Activated CD8-positive, alpha-beta memory T cell treated with anti-CD3 and anti-CD28 coated beads for 24 hours (primary cell): ENCODE measurements at places on chromosomes 3 and 15.

GRCh38 chr3:189812806-189813465, 181.7 kb downstream of the TP63 start:
- DNase-seq, result no peak

GRCh38 chr15:41507820-41508290, 5.8 kb downstream of the LTK start:
- DNase-seq, result no peak

DNA sequence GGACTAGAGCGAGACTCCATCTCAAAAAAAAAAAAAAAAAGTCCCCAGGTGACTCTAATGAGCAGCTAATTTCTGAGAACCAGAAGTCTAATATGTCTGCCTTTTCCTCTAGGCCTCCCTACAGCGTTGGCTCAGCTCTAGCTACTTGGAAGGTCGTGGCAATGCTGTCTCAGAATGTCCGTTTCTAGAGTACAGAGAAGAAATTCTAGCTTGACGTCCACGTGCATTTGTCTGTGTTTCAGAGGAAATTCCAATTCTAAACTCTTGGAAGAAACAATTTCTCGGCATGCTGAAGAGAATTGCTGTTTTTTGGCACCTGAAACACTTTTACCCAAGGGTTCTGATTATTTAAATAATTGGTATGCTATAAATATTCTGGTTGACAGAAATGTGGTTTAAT, 78.8 kb downstream of the SOX2 start:
- no peak for DNase-seq

GRCh38 chr3:108500728-108501127, 9.7 kb downstream of the MYH15 start:
- no peak for DNase-seq

DNA sequence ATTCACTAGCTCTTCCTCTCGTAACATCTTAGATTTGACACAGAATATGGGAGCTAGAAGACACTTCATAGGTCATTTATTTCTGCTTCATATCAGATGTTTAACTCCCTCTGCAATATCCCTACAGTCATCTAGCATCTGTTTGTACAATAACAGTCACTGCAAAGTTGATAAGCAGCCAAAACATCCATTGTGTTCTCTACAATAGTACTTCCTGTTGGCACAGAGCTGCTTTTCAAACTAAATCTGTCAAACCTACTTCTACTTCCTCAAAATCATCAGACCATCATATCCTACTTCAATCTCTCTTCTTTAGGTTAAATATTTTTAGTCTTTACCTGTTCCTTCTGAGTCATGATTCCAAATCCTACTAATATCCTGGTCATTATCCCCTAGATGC, 233.2 kb downstream of the FGF12 start:
- no peak for DNase-seq

- DNase-seq, result no peak
Observed at GRCh38 chr3:135138776-135139175, 343.7 kb downstream of the EPHB1 start.

- DNase-seq, result no peak
Observed at GRCh38 chr15:91461377-91461776, 361.3 kb downstream of the SV2B start.

DNA sequence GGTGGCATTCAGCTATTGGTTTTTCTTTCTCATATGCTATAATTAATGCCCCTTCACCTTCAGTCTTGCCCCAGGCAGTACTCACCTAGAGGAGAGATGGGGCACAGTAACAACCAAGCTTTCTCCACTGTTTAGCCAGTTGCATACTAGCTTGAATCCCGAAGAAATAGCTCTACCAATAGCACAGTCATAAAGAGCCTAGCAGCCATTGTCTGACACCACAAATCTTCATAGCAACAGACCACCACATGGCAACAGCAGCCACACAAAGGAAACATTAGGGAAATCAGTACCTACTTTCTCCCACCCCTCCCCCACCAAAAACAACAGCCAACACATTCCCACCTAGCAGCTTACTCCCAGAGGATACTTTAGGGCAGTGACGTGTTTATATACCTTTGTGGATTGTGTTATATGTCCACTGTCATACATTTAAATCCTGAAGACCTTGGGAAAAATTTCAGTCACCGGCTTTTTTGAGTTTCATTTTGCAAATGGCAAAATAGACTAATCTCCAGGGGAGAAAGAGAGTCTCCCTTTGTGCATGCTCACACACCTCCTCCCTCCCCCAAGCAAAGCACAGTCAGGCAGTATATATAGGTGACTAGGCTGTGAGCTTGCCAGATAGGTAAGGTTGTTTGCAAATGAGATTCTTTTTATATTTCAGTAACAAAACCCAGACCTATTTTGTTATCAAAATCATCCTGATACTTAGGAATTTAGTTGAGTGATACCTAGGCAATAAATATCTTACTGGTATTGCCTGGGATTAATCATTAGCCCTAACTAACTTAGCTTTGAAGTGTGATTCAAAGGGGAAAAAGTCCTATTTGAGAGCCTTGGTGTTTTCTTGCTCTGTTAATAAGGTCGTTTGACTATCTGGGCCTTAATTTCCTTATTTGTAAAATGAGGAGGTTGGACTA, 140.6 kb downstream of the RBPMS2 start:
- no peak for DNase-seq

DNA sequence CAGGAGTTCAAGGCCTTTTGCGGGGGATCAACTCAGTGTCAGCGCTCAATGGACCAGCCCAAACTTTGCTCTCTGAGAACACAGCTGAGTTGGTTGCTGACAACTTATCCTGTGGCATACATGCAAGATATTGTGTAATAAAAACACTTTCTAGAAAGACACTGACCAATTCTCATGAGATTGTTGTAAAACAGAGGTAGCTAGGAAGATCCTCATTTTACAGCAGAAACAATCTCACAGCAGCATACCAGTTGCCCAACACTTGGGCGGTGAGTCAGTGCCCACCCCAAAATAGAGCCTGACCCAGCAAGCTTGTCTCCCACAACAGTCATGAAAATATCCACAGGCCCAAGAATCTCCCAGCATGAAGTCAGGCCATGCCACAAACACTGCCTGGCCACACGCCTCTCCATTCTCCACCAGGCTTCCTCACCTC, 18.2 kb downstream of the KLHL6 start:
- no peak for DNase-seq

DNA sequence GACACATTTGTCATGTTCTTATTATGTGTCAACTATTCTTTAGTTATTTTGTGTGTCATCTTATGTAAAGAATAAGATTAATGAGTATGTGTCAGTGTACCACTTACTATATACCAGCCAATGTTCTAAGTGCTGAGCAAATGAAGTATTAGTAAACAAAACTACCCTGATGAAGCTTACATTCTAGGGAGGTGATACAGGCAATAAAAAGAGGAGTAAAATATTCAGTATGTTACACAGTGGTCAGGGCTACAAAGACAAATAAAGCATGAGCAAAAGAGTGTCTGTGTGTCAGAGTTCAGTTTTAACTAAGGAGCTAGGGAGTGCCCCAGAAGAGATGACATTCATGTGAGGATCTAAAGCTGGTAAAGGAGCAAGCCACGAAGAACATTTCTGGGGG, 79.1 kb downstream of the TRPC1 start:
- no peak for DNase-seq

DNA sequence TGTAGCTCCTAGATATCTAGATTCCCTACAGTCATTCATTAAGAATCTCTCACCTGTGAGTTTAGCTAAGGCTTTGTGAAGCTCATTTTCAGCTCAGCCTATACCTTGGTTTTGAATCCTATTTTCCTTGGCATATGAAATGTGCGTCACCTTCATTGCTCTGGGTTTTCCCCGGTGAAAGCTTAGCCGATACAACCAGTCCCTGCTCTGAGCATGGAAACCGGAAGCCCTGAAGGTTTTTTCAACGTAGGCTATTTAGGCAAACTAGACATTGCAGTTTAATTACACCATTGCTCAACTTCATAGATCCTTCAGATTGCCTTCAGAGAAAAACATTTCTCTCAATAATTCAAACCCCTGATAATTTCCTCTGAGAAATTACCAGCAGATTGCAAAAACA, 206.8 kb upstream of the TPRG1 start:
- no peak for DNase-seq

- DNase-seq, result no peak
Observed at GRCh38 chr3:102916532-102916931, 481.7 kb downstream of the ZPLD1 start.

- no peak for DNase-seq
Observed at GRCh38 chr3:185527364-185527763, 25.0 kb downstream of the LIPH start.

DNA sequence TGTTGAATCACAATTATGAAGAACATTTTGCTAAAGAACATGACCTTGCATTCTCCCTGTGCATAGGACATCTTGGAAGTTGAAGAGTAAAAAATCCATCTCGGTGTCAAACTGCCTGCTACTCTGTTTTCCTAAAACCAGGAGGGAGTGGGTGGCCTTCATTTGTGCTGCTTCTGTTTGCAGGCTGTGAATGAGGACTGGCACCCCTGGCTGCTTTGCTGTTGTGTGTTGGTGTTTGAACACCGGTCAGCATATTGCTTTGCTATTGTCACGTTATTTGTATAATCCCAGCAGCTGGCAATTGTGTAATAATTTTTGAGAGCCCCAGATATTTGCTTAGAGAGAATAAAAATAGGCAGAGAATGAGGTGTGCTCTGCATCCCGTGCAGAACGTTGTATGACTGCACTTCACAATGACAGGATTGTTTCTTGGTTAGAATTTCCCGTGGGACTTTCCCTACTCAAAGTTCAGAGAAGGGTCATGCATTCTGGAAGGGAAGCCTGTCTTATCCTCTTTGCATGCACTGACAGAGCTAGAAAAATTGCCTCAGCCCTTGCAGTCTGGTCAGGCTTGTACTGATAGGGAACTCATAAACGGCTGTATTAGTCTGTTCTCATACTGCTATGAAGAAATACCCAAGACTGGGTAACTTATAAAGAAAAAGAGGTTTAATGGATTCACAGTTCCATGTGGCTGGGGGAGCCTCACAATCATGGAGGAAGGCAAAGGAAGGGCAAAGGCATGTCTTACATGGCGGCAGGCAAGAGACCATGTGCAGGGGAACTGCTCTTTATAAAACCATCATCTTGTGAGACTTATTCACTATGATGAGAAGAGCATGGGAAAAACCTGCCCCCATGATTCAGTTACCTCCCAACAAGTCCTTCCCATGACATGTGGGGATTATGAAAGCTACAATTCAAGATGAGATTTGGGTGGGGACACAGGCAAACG, 16.3 kb downstream of the SV2B start:
- DNase-seq, result no peak

DNA sequence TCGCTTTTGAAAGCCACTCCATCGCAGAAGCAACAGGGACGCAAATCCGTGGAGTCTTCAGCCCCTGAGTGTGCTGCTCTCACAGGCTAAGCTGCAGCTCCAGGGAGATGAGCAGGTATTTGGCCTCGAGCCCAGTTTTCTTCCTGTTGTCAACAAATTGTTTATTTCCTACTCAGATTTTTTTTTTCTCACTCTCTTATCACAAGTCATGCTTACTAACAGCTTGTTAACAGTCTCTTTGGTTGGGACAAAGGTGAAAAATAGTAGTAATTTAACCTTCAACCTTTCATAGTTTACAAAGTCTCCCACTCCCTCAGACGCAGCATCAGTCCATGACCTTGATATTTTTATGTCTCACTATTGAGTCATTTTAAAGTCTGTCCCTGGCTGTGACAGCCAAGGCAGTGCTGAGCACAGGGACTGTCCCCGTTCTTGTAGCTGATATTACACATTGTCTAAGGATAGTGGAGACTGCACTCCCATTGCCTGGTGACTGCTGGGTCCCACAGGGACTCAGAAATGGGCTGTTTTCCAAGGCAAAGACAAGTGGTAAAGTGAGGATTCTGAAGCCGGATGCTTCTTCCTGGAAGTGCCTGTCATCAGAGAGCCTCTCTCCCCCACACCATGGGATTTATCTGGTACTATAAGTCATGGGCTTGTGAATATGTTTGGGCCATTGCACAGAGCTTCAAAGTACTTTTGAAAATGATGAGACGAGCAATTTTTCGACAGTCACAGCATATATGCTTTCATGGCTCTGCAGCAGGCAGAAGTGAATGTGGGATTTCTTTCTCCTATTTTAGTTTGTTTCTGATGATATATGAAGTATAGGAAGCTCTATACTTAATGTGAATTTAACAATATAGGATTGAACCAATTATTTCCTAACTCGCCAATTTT, 59.8 kb upstream of the UNC13C start:
- no peak for DNase-seq

DNA sequence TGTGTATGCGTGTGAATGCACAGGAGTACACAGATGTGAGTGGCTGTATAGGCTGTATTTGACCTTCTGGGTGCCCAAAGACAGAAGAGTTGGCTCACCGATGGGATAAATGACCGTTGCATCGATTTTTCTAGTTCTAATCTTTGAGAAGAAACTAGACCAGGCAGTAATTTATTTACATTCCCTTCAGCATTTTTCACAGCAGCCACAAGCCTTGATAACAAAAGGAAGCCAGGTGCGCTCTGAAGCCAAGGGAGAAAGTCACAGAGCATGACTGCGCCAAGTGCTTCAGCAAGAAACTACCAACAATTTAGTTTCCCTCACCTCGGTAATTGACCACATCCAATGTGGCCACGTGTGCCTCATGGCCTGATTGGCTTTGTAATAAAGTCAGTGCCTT, 5.9 kb upstream of the FAM3D start:
- DNase-seq, result no peak

DNA sequence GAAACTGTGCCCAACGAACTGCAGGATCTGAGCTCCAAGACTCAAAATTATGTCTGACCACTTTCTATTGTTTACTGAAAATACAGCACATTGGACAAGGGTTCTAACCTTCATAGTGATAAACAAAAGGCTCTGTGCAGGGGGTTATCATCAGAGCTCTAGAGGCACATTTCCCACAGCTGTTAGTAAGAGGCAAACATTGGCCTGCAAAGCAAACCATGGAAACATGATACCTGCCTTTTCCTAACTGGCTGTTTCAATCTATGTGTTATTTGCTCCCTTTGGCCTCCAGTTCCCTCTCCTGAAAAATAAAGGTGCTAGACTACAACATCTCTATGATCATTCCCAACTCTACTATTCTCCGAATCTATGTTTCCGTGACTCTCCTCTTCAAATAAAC, 159.7 kb upstream of the ARHGEF26 start:
- no peak for DNase-seq

DNA sequence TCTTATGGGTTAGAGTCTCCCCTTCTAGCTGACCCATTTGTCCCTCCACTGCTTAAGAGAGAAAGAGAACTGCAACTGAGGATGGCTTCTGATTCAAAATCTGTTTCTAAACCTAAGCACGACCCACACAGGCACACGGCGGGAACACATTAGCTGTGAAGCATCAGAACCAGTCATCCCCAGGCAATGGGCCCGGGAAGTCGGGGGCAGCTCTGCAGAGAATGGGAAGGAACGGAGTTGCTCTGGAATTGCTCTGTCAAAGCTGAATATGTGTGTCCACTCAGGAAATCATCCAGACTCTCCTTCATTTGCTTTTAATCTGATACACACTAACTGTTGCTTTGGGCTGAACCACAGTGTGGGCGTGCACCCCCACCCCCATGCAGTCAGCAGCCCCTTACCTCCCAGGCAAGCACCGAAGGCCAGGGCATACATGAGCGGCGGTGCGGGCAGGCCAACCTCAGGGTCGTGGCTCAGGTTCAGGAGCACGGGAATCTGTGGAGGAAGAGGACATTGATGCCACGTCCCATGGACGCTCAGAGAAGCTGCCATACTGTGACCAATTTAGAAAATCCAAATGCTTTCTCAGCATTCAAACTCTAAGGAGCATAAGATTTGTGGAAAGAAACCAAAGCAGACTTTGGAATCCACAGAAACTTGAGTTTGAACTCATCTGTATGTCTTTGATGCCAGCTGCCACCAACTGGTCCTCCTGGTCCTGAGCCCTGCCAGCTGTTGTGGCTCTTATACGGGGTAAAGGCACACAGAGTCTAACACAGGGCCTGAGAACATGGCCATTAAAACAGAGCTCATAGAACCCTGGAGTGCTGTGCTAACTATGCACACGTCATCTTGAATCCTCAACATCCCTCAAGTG, 247.9 kb downstream of the OCA2 start:
- DNase-seq, result no peak
